Lower leg skin (tissue), 4 donors: ENCODE measurements at places on chromosomes 5 and 9. TPM values are rescaled to one million over a fixed set of nuclear protein-coding genes. Genes with fewer than 3 reads are reported as not detected.
A peak's percentile ranks its signal among the peaks of the same experiment; 100 is the strongest.

- DNase-seq: no peak
Measured at GRCh38 chr9:124511426-124511840, 4.2 kb upstream of the NR5A1 start.

Gene SCGB3A2
- total RNA-seq: not detected

Gene IL13
- total RNA-seq: not detected

DNA sequence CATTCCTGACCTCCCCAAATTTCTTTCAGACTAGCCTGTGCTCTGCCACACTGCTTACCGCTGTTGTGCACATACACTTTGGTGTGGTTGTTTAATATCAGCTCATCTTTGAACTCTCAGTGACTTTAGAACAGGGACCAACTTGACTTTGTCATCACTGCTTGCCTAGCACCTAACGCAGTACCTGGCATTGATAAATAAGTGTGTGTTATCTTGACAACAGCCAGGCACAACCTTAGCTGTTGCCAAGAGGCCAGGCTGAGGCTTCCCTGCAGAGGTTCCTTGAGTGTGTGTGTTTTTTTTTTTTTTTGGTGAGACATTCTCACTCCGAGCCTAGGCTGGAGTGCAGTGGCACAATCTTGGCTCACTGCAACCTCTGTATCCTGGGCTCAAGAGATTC lies 41.0 kb upstream of the SLC28A3 start:
- peak; percentile 40 for DNase-seq

GRCh38 chr5:104372796-104373195 lies 810.2 kb upstream of the NUDT12 start:
- DNase-seq: no peak

Gene FAM151B
- 0.38 TPM for total RNA-seq

GRCh38 chr5:80565330-80565729 lies 4.8 kb downstream of the ANKRD34B start:
- DNase-seq: no peak

Gene COL23A1
- 3.4 TPM for total RNA-seq

DNA sequence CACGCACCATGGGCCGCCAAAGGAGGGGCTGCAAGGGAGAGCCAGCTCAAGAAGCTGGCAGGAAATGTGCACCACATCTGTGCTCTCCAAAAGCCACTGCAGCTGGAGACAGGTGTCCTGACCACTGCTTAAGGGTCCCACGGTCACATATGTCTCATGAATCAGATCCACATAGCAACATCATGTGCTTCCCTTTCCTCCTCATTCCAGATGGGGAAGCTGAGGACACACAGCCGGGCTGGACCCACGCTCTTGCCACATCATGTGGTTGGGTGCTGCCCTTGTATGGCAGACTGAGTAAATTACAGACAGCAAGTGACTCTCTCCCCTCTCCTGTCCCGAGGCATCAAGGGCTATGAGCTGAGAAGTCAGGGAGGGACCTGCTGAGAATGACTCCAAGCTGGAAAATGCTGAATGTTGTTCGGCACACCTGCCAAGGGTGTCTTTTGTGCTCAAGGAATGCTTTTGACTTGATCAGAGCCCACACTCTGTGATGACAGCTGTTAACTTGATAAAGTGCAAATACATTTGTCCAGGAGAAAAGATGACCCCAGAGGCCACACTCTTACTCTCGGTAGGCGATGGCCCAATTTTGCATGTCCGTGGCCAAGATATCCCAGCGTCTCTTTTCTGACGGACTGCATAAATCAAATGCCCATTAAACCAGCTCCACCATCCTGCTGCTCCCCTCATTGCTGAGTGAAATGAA lies 58.2 kb downstream of the NSUN2 start:
- DNase-seq: no peak

Gene ZNF454
- 4.2 TPM for total RNA-seq

- DNase-seq: no peak
Measured at GRCh38 chr9:121169094-121169601, 32.5 kb downstream of the RAB14 start.

Gene IFNB1
- not detected for total RNA-seq

DNA sequence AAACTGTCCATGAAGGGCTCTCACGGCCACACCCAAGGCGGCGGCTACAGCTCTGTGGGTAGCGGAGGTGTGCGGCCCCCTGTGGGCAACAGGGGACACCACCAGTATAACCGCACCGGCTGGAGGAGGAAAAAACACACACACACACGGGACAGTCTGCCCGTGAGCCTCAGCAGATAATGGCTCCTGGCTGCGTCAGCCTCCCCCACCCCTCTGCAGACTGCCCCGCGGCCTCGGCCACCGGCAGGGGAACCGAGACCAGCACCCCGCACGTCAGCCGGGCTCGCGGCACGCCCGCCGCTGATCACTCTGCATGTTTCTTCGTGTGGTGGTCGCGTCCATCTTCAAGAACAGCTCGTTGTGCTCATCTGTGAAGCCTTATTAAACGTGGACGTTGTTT lies 41.5 kb downstream of the TENT4A start:
- no peak for DNase-seq

Gene ENC1
- total RNA-seq: 14.0 TPM

Gene CCDC192
- not detected for total RNA-seq

DNA sequence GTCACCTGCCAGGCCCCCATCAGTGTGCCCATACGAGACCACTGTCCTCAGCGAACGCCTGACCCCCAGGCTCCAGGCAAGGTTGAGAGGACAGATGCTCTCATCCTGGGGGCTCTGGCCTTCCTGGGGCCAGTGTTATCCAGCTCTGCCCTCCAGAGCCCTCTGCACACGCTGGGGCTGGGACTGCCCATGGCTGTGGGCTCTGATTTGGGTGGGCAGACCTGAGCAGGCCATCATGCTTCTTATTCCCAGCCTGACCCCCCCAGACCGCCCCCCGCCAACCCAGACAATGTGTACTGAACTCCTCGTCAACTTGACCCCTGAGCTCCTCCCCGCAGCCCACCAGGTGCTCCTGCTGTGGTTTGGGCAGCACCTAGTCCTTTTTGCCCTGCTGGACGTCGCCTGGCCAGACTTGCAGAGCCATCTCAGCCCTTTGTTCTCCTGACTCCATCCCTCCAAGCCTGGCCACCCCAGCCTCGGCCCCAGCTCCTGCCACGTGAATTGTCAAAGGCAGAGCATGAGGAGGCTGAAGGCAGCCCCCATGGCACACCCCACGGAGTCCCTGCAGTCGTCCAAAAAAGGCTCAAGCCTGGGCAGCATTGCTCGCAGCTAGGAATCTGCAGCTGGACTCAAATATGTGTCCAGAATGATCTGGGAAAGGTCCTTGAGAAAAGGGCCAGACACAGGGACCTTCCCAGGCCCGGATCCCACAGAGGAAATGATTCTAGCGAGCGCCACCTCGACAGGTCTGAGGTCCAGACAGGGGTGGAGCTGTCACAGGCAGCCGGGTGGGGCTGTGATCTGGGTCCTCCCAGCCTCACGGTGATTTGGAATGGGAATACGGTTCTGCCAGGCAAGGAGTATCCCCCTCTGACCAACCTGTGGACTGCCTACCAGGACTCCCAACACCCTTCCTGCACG lies 87.0 kb downstream of the ADAMTS2 start:
- DNase-seq: no peak

- DNase-seq: peak; percentile 29
Measured at GRCh38 chr9:16236311-16236710, 634.2 kb downstream of the BNC2 start.

Gene FAM169A
- total RNA-seq: 0.46 TPM

DNA sequence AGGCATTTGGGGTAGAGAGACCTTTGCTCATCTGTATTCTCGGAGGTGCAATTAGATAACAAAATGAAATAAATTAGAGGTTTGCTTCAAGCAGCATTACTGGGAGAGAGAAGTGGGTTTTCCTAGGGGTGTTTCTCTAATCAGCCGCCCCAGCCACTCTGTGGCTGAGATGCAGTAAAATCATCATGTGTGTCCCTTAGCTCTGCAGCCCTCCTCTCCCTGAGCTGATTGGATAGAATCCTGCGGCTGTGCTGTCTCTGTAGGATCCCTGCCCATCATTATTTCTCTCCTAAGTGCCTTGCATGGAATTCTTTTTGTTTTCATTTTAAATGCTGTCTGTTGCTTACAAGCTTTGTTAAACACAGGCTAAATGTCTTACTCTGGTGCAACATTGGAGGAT lies 171.4 kb downstream of the SH3GL2 start:
- DNase-seq: no peak

GRCh38 chr9:95609426-95609825 lies 92.7 kb upstream of the PTCH1 start:
- DNase-seq: peak; percentile 69

DNA sequence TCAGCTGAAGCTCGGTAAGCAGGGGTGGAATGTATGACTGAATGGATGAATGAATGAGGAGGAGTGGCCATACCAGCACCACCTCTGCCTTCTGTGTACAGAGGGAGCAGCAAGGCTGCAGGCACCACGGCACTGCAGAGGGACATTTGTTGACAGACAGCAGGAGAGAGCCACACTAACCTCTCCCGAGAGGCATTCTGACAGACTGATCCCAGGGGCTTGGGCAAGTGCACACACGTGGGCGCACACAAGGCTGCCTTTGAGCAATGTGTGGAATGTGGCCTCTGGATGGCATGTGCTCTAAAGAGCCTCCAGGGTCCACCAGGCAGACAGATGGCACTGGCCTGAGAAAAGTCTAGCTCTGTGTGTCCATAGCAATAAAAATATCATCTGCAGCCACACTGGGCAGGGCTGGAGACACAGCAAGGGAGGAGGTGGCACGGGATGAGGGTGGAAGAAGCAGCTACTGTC lies 111.8 kb downstream of the ACTL7B start:
- no peak for DNase-seq

DNA sequence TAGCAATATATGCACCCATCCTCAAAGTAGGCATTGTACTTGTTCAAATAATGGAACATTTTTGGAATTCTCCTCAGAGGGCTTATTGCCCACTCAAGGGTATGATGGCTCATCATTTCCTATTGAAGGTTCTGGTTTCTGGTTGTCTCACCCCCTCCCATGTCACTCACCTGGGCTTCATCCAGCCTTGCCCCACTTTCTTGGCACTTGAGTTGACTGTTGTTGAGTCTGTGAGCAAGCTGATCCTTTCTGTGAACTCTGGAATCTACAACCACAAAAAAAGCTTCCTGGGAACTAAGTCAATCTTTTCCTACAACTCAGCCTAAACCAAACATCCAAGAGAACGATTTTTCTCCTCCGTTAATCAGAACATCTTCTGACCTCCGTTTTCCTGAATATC lies 73.9 kb upstream of the ANKH start:
- no peak for DNase-seq

Gene GPR151
- total RNA-seq: not detected
